ENCODE measurements at places on chromosomes 7 and 10.

DNA sequence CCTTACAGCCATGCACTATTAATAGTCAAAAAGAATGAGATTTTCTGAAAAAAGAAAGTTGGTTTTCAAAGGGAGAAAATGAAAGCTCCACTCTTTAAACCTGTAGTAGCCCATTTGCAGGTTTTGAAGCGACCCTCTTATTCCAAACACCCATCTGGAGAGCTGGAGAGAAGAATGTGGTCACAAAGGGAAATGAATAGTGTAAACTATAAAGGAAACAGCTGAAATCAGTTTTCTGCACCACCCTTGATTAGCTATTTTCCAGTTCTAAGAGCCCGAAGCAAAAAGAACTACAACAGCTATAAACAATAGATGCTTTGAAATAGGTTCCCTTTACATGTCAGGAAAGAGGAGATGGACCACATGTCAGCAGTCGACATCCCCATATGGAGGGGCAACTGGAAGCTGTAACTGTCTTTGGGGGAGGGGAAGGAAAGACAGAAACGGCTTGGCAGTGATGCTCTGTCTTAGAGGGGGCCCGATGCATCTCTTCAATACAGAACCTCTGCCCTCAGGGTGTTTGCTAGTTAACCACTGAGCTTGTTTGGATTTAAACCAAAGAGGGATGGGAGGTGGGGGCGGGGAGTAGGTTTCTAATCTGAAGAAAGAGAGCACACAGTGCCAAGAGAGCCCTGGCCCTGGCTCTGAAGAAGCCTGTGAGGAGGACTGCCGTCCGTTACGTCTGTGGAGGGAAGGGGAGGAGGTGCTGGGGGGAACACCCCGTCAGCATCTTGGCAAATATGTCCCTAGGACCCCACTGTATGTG, 55.3 kb downstream of the CPVL start:
- DNase-seq: no peak

- DNase-seq: no peak
Observed at GRCh38 chr10:132555648-132556575, 18.3 kb downstream of the INPP5A start.

GRCh38 chr10:104104418-104104817, 17.6 kb upstream of the SFR1 start:
- DNase-seq: no peak

- no peak for DNase-seq
Observed at GRCh38 chr10:62545160-62546066, 171.2 kb downstream of the ZNF365 start.

GRCh38 chr7:13538669-13539068, 450.8 kb downstream of the ETV1 start:
- DNase-seq: no peak

DNA sequence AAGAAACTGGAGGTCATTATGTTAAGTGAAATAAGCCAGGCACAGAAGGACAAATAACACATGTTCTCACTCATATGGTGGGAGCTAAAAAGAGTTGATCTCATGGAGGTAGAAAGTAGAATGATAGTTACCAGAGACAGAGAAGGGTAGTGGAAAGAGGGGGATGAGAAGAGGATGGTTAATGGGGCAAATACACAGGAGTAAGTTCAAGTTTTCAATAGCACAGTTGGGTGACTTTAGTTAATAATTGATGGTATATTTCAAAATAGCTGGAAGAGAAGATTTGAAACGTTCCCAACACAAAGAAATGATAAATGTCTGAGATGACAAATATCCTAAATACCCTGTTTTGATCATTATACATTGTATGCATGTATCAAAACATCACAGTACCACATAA, 261.8 kb downstream of the THSD7A start:
- DNase-seq: no peak

DNA sequence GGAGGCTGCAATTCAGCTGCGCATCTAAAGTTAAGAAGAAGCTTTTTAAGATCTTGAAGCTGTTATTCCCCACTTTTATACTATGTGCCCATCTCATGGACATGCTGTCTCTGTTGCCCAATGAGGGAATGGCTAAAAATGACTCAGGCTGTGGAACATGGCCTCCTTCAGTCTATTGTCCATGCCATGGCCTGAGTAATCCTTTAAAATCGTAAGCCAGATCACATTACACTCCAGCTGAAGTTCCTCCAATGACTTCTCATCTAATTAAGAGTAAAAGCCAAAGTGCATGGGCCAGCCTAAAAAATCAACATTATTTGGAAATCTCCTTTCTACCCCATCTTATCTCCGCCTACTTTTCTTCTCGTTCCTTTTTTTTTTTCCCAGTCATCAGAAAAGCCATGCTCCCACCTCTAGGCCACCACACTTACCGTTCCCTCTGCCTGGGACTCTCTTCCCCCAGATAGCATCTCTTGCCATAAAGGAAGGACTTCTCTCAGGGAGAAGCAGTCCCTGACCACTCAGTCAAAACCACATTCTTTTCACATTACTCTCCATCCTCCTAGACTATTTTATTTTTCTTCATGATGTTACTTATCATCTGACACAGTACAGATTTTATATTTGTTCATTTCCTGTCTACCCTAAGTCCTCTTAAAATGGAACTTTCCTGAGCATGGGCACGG, 337.4 kb downstream of the PRPF18 start:
- DNase-seq: no peak

DNA sequence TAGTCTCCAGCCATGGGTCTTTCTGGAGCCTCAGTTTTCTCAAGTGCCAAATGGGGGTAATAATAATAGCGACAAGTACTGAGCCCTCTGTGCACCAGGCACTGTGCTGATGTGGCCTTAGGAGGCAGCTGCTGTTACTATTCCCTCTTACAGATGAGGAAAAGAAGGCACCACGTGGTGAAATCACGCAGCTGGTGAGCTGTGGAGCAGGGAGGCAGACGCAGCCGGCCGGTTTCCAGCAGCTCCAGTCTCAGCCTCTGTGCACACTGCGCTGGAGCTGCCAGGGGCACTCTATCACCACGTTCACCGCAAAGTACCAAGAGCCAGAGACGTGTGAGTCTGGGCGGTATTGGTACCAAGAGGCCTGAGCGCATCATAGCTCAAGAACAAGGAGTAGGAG, 9.6 kb downstream of the PYROXD2 start:
- no peak for DNase-seq

- no peak for DNase-seq
Observed at GRCh38 chr7:19336836-19337383, 191.7 kb upstream of the FERD3L start.

DNA sequence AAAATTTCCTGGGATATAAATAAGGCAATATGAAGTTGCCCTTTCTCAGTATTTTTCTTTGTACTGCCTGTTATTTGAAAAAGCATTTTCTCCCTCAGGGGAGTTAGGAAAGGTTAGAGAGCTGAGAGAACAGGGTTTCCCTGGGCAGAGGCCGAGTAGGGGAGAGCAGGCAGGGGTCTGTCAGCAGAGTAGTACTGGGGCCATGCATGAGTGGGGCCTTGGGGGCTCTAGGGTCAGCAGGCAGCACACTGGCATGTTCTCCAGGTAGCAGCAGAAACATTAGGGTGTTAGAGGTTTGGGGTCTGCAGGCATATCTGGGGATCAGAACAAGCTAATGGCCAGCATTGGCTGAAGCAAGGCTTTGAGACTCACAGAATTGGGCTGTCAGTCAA, 56.4 kb downstream of the KLRG2 start:
- no peak for DNase-seq

DNA sequence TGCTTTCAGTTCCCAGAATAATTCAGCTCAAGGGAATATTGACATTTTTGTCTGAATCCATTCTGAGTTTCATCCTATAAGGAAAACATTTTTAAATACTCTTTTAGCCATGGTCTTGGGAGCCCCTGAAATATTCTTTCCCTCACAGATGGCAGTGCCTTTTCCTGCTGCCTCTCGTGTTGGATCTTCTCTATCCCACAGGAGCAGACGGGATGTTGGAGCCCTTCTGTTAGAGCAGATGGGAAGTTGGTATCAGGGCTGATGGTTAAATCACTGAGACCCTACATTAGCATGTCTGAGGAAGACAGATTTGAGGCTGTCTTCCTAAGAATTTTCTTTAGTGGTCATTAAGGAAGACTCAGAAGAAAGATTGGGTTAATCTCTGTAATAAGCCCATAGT, 737.8 kb downstream of the LRMDA start:
- DNase-seq: no peak

DNA sequence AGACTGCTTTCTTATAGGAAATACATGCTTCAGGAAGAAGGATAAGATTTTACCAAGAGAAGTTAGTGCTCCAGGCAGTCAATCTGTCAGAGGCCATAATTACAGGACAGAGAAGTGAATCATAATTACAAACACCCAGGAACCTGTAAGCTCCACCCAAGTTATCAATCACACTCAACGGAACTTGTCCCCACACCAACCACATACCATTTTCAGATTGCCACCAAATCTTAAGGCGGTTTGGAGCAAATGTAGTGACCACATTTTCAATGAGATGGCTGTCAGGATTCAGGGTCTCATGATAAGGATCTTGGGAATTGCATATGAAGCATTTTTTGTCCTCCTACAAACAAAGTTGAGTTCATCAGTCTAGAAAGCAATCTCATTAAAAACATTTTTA, 4.8 kb downstream of the LAMB1 start:
- no peak for DNase-seq

DNA sequence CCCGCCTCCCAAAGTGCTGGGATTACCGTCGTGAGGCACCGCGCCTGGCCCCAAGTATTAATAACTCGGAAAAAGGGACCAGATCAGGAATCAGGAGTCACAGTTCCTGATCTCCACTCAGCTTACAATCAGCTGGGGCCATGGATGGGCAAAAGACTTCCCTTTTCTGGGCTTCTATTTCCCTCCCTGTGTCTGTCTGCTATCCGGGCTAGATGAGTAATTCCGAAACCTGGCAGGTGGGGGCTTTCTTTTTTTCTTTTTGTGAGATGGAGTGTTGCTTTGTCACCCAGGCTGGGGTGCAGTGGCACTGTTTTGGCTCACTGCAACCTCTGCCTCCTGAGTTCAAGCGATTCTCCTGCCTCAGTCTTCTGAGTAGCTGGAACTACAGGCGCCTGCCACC, 11.6 kb downstream of the RPS24 start:
- no peak for DNase-seq

DNA sequence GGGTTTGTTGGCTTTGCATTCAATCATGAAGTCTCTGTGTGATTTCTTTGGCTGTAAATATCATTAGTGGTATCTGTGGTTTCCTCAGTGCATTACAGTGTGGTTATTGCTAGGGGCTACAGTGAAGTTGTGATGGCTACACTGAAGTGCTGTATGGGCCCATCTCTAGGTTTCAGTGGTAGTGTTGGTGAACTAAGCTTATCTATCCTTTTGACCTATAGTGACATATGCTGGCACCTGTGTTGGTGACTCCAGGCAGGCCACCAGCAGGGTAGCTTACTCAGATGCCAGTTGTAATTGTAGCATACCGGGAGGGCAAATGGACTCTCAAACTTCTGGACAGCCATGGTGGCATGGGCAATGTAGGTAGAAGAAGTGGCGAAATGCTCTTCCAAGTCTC, 219.0 kb downstream of the ANKRD30A start:
- DNase-seq: no peak

DNA sequence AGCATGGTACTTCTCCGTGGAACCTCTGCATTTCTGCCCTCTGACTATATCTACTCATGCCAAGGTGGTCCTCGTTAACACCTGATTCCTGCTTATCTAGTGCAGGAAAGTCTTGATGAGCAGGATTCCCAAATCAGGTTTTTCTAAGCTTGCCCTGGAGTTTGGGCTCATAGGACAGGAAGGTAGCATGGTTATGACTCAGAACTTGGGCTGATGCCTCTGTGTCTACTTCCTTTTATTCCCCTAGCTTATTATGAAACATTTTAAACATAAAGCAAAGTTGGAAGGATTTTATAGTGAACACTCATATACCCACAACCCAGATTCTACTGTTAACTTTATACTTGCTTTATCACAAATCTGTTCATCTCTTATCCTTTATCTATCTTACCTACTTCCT, 5.6 kb downstream of the SUFU start:
- no peak for DNase-seq

DNA sequence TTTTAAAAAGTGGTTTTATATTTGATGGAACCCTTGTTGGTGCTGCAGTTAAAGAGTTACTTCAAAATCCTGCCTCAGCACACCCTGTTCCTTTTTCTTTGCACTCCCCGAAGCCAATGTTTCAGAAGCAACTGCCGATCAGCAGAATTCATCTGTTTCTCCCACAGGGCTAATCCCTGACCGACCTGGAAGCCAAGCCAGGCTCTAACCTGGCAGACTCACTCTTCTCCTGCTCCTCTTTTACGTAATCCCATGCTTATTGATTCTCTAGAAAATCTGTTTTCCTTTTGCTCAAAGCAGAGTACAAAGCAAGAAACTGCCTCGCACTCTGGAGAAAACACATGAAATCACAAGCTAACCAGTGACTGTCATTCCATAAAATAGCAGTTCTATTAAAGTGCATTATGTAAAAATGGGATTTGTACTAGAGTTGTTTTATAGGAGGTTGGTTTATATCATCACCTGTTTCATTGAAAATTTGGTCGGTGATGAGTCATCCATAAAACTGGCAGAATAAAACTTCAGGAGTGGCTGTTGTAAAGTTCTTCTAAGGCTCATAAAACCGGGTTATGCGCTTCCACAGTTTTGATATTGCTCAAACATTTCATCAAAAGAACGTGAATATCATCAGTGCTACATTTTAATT, 99.9 kb downstream of the CNTNAP2 start:
- no peak for DNase-seq

GRCh38 chr7:45434167-45434784, 139.9 kb upstream of the ADCY1 start:
- DNase-seq: no peak

GRCh38 chr10:96420228-96421009, 61.6 kb upstream of the OPALIN start:
- no peak for DNase-seq
